A549 treated with DMSO at 1 μM for 4 hours (cell line): ENCODE measurements at places on chromosomes 13 and 19. TPM values are rescaled to one million over a fixed set of nuclear protein-coding genes. Genes with fewer than 3 reads are reported as not detected.

Gene PSG11
- total RNA-seq = not detected in 5 replicates

Gene POSTN
- total RNA-seq = 0.06 to 0.09 TPM (median 0.07 TPM) in 3 of 5 replicates, not detected in the others

Gene FAM174C
- total RNA-seq = 50.5 to 96.1 TPM (median 82.6 TPM) in 5 replicates

Gene LINGO3
- total RNA-seq = not detected in 5 replicates

Gene SLAIN1
- 0.53 to 1.0 TPM (median 0.55 TPM) in 5 replicates for total RNA-seq

Gene EEF2
- total RNA-seq = 976 to 1,139 TPM (median 1,107 TPM) in 5 replicates

Gene THSD8
- total RNA-seq = 0.90 to 13.2 TPM (median 10.8 TPM) in 5 replicates

Gene CEACAM4
- total RNA-seq = not detected in 5 replicates

Gene UNC13A
- 1.6 to 2.2 TPM (median 1.8 TPM) in 5 replicates for total RNA-seq

Gene TINCR
- total RNA-seq = 1.6 to 3.4 TPM (median 2.2 TPM) in 5 replicates

Gene ZNF71
- total RNA-seq = 9.3 to 12.0 TPM (median 10.0 TPM) in 5 replicates

Gene POU4F1
- total RNA-seq = 0.63 to 1.0 TPM (median 0.99 TPM) in 5 replicates

Gene SSC5D
- total RNA-seq = 0.57 to 1.6 TPM (median 0.99 TPM) in 5 replicates

Gene S1PR5
- 2.1 to 2.9 TPM (median 2.6 TPM) in 5 replicates for total RNA-seq

Gene OSCAR
- total RNA-seq = 0.25 to 0.47 TPM (median 0.42 TPM) in 4 of 5 replicates, not detected in the other

Gene PALM
- total RNA-seq = 11.5 to 17.0 TPM (median 13.6 TPM) in 5 replicates

Gene KLHL1
- not detected in 5 replicates for total RNA-seq

Gene CEACAM16
- total RNA-seq = 0.09 to 0.19 TPM (median 0.13 TPM) in 4 of 5 replicates, not detected in the other

Gene GFY
- total RNA-seq = 0.07 to 0.22 TPM (median 0.18 TPM) in 4 of 5 replicates, not detected in the other

Gene CCDC169
- total RNA-seq = 0.18 to 1.3 TPM (median 0.37 TPM) in 5 replicates

Gene FGF9
- total RNA-seq = not detected in 5 replicates

Gene ANKRD24
- total RNA-seq = 0.10 to 0.26 TPM (median 0.23 TPM) in 5 replicates

Gene SLC25A41
- 0.13 to 0.20 TPM (median 0.16 TPM) in 4 of 5 replicates, not detected in the other for total RNA-seq

Gene NKPD1
- total RNA-seq = 0.04 to 0.09 TPM (median 0.05 TPM) in 5 replicates

Gene C19orf33
- total RNA-seq = 635 to 743 TPM (median 686 TPM) in 5 replicates

Gene DPF1
- 3.7 to 4.9 TPM (median 4.7 TPM) in 5 replicates for total RNA-seq

Gene AP2S1
- total RNA-seq = 246 to 308 TPM (median 280 TPM) in 5 replicates

Gene OR7C1
- total RNA-seq = not detected in 5 replicates

Gene KLK15
- not detected in 5 replicates for total RNA-seq

Gene MBD3L2
- not detected in 5 replicates for total RNA-seq

Gene CEBPA
- total RNA-seq = 5.8 to 8.0 TPM (median 7.6 TPM) in 5 replicates

Gene LSM14A
- total RNA-seq = 215 to 301 TPM (median 243 TPM) in 5 replicates

Gene CSNK1G2
- 34.5 to 49.3 TPM (median 42.9 TPM) in 5 replicates for total RNA-seq

Gene FKBP8
- 133 to 151 TPM (median 136 TPM) in 5 replicates for total RNA-seq

Gene NCR1
- total RNA-seq = not detected in 5 replicates

Gene EID2
- 35.7 to 47.6 TPM (median 43.3 TPM) in 5 replicates for total RNA-seq

Gene ZNF527
- 2.7 to 5.1 TPM (median 3.6 TPM) in 5 replicates for total RNA-seq

Gene NEK5
- total RNA-seq = 0.08 to 0.14 TPM (median 0.10 TPM) in 3 of 5 replicates, not detected in the others

Gene OVOL3
- total RNA-seq = 0.36 to 0.52 TPM (median 0.37 TPM) in 4 of 5 replicates, not detected in the other
